Anterior cingulate cortex (tissue), 58 donors: ENCODE measurements at places on chromosomes 2 and 18.
A peak's percentile ranks its signal among the peaks of the same experiment; 100 is the strongest.

- no peak for DNase-seq
These were observed 258.9 kb upstream of the OSR1 start for GRCh38 chr2:19617257-19617848.

- no peak for DNase-seq
These were observed 71.0 kb upstream of the SP3 start for GRCh38 chr2:174035981-174036742.

DNA sequence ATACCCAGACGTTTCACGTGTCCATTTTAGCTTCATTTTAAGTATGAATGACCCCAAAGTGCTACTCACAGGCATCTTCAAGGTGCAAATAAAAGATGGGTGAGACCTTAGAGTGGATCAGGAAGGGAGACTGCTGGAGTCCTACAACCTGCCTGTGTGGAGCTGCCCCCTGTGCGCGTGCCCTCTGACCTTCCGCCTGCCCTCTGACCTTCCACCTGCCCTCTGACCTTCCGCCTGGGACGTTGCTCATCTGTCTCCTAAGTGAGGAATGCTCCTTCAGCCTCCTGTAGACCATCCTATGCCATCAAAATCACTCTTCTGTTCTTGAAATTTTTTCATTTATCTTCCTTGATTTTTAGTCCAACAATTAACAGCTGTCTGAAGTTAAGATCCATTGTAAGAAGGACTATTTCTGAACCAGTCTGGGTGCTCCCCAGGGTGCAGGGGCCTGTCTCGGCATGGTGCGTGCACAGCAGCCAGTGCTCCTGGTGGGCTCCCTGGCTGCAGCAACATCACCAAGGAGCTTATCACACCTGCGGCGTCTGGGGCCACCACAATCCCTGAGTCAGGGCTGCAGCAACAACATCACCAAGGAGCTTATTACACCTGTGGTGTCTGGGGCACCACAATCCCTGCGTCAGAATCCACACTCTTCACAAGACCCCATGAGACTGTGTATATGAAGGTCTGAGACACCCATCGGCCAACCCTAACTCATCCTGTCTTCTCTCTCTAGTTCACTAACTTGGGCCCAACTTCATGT lies 86.0 kb downstream of the TPO start:
- no peak for DNase-seq

GRCh38 chr2:79860228-79861058 lies 347.6 kb downstream of the CTNNA2 start:
- peak; percentile 19 for DNase-seq

DNA sequence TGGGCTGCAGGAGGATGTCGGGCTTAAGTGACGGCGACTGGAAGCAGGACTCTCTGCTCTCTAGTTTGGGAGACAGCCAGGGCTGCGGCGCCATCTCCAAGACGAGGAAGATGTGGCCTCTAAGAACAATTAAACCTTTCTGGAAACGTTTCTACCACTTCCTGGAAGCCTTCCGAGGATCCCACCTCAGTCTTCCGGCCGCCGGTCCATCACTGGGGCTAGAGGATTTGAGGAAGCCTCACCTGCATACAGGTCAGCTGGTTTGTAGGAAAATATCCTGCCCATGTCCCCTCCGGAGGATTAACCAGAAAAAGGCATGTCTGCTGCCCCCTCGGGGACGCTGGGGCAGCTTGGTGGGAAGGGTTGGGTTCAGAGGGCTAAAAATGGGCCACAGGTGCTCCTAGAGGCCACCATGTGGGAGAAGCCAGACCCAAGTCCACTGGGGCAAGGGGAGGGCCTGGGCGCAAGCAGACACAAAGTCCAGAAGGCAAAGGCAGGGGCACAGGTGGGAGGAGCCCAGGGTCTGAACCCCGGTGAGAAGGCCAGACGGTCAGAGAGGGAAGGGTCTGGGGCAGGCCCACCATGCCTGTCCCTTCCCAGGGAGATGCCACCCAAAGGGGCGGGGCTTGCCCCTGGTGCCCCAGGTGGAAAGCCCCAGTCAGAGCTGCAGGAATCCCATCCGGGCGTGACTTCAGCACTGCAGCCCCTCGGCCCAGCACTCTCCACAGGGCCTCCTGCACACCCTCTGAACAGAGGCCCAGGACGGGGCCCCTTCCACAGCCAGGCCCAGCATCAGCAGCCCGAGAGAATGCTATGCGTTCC lies 82.2 kb upstream of the ID2 start:
- no peak for DNase-seq

DNA sequence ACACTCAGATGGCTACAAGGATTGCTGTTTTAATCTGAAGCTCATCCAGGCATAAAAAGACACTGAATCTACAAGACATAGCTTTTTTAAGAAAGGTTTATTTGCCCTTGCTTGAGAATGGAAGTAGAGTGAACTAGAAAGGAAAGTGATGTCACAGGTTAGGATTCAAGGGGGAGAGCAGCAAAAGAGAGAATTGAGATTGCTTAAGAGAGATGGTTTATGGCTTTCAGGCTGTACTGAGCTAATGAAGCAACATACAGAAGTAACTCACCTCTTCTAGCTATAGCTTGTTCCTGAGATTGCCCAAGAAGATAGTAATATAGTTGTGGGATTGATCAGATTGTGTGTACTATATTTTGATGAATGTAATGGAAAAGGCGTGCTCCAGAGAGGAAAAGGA lies 26.1 kb upstream of the ACVR2A start:
- no peak for DNase-seq
